Sciatic nerve (tissue), 2 donors: ENCODE measurements at places on chromosomes 16 and 17. TPM values are rescaled to one million over a fixed set of nuclear protein-coding genes. Genes with fewer than 3 reads are reported as not detected.

- no peak for DNase-seq
These were observed 40.7 kb downstream of the PRAC1 start for GRCh38 chr17:48681609-48682008.

GRCh38 chr17:13222975-13223374 lies 205.1 kb upstream of the ELAC2 start:
- no peak for DNase-seq

DNA sequence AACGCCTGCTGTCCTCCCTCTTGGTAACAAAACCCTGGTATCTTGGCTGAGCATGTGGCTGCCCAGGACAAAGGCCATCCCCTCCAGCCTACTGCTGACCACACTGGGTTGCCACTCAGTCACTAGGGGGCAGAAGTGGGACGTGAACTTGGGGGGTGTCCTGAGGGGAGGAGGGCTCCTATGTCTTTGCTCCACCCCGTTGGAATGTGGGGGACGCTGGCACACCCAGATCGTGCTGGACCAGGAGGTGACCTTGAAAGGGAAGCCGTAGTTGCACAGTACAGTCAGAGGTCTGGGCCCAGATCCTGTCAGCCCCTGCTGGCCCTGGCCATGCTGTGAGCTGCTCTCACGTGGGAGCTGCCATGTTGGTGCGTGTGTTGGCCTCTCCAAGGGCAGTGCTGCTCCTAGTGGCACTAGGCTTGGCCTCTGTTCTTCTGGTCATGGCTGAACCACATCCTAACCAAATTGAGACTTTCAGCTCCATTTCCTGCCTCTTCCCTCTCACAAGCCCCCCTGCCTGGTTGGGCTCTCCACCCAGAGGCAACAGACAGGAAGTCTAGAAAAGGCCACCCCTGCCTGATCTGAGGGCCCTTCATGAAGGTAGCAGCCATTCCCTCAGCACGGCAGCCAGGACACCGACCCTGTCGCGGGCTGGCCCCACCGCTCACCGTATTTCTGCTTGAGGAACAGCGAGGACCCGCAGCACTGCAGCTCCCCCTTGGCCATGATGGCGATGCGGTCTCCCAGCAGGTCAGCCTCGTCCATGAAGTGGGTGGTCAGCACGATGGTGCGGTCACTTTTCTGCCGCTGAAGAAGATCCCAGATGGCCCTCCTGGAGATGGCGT lies 29.0 kb upstream of the RNPS1 start:
- DNase-seq = peak; percentile 60

DNA sequence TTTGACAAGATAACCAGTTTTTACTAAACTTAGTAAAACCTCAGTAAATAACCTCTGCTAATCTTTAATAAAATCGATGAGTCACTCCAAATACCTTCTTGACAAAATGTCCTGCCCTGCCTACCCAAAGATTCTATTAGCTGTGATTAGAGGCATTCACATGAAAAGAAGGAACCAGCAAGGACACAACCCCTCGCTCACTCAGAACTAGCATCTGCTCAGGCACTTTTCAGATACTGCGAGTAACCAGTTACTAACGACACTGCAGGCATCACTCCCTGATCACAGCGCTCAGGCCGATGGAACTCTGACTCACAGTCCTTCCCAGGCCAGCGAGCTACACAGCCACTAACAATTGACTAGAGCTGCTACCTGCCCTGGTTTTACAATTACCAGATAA lies 24.3 kb downstream of the PELP1 start:
- no peak for DNase-seq

- DNase-seq = no peak
These were observed 741 bp downstream of the PLK1 start for GRCh38 chr16:23679274-23679985.

- no peak for DNase-seq
These were observed 53.9 kb upstream of the CRISPLD2 start for GRCh38 chr16:84765616-84766580.

GRCh38 chr16:86740906-86741799 lies 162.8 kb downstream of the FOXL1 start:
- no peak for DNase-seq

DNA sequence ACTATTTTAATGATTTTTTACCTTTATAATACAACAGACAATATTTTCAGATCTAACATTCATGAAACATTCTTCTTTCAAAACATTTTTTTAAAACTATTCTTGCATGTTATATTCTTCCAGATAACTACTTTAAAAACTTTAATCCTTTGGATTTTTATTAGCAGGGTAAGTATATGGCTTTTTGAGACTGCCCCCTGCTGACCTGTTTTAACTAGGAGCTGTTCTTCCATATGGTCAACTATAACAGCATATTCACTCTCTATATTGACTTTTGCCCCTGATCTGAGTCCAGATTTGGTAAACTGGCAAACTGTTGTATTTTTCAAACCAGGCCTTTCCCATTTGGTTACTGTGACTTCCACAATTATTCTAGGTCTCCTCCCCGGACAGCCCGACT lies 16.5 kb downstream of the ZNF18 start:
- no peak for DNase-seq

DNA sequence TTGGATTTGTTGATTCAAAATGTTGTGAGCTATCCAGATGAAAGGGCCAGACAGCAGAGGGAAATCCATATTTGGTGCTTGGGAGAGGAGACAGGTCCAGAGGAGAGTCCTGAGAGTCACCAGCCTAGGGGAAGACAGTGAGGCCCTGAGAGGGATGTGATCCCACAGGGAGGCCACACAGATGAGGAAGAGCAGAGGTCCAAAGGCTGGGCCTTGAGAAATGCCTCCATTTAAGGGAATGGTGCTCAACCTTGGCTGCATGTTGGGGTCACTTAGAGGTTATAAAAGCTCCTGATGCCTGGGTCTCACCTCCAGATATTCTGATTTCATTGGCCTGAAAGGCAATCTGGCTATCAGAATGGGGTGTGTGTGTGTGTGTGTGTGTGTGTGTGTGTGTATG lies 194.9 kb downstream of the UTP18 start:
- no peak for DNase-seq

DNA sequence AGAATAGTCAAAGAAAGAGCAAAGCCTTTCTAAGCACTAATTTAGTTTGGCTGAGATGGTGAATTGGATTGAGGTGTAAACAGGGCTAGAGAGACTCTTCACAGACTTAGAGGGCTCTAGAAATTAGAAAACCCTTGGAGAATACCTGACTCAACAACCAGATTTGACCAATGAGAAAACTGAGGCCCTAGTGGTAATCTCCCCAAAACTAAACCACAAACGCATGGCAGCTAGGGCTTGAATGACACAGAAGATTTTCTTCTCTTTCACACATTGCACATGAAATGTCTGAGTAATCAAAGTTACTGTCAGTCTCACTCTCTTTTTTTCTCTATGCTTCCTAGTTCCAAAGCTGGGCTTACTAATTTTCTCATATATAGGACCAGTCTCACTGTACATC lies 314.5 kb upstream of the KCNJ16 start:
- no peak for DNase-seq

- DNase-seq = no peak
These were observed 999.7 kb downstream of the CDH11 start for GRCh38 chr16:64122177-64122576.

NOMO2 gene
- total RNA-seq = 66.9 TPM

C16orf96 gene
- total RNA-seq = 0.22 TPM

DLX3 gene
- 0.22 TPM for total RNA-seq
